ENCODE measurements at places on chromosomes 3 and 15. TPM values are rescaled to one million over a fixed set of nuclear protein-coding genes. Genes with fewer than 3 reads are reported as not detected.

DNA sequence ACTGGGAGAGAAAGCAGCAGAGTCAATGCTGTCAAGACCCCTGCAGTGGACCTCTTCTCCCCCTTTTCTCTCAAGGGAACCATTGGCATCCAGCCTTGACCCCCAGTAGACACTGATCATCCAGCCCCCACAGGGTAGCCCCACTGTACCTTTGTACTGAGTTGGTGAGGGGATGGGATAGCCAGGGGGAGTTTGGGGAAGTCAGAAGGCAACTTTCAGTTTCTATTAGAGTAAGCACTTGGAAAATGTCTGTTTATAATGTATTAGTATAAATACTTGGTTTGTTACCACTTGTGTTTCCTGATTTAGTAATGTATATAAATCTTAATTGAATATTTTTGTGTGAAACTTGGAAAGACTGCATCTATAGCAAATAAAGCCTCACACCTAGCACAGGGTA, 25.0 kb downstream of the DAG1 start:
- no peaks in the 10 kb centered on the region for H3K27me3 ChIP-seq
- H3K27ac ChIP-seq: no peak overlapping the region
- H3K4me1 ChIP-seq: no peaks in the 10 kb centered on the region

GRCh38 chr3:14461748-14462324, 59.4 kb downstream of the SLC6A6 start:
- no peaks in the 10 kb centered on the region for H3K27me3 ChIP-seq
- peak; percentile 11 for DNase-seq
- no peaks in the 10 kb centered on the region for H3K4me1 ChIP-seq
- no peak overlapping the region for H3K4me3 ChIP-seq
- H3K36me3 ChIP-seq: peaks cover 42% of the 10 kb centered on the region
- no peak overlapping the region for H3K27ac ChIP-seq

GRCh38 chr3:13140596-13140995, 67.4 kb upstream of the IQSEC1 start:
- no peak for DNase-seq
- H3K4me1 ChIP-seq: no peaks in the 10 kb centered on the region
- H3K36me3 ChIP-seq: no peaks in the 10 kb centered on the region
- H3K4me3 ChIP-seq: no peak overlapping the region
- H3K27ac ChIP-seq: no peak overlapping the region
- H3K27me3 ChIP-seq: no peaks in the 10 kb centered on the region

DNA sequence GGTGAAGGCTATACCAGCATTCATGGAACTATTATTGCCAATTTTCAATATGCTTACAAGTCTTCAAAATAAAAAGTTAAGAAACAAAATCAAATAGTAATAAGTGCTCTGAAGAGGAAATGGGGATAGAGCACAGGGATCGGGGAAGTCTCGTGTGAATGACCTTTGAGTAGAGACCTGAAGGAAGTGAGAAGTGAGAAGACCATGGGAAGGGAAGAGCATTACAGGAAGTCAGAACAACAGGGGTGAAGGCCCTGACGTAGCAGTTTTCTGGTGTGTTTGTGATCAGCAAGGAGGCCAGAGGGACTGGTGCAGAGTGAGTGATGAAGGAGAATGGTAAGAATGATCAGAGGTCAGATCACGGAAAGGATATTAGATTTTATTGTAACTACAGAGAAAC, 48.1 kb downstream of the STAC start:
- DNase-seq: no peak
- H3K27ac ChIP-seq: no peak overlapping the region
- no peaks in the 10 kb centered on the region for H3K27me3 ChIP-seq

GRCh38 chr15:95035106-95035505, 803.7 kb downstream of the MCTP2 start:
- no peak for DNase-seq
- no peak overlapping the region for H3K4me3 ChIP-seq
- H3K4me1 ChIP-seq: no peaks in the 10 kb centered on the region
- no peaks in the 10 kb centered on the region for H3K36me3 ChIP-seq
- no peak overlapping the region for H3K27ac ChIP-seq
- H3K27me3 ChIP-seq: no peaks in the 10 kb centered on the region

DNA sequence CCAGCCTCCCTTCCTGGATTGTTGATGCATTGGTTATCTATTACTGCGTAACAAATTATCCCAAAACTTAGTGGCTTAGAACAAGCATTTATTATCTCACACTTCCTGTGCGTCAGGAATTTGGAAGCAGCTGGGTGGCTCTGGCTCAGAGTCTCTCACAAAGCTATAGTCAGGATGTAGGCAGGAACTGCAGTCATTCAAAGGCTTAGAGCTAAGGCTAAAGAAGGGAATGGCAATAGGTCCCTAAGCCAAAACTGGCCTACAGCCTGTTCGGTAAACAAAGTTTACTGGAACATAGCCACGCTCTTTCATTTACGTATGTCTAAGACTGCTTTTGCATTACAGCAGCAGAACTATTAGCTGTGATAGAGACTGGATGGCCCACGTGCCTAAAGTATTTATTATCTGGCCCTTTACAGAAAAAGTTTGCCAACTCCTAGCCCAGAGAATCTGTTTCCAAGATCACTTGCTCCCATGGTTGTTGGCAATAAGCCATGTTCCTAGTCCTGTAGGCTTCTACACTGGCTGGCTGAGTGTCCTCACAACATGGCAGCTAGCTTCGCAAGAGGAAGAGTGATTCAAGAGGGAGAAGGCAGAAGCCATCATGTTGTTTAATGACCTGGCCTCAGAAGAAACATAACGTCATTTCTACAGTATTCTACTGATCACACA, 132.4 kb downstream of the SNRK start:
- no peak for DNase-seq
- no peaks in the 10 kb centered on the region for H3K4me1 ChIP-seq
- no peak overlapping the region for H3K27ac ChIP-seq
- peaks cover 3% of the 10 kb centered on the region for H3K36me3 ChIP-seq

- no peak for DNase-seq
- no peak overlapping the region for H3K4me3 ChIP-seq
- H3K27ac ChIP-seq: no peak overlapping the region
Measured at GRCh38 chr15:88438181-88438580, 29.0 kb downstream of the MRPL46 start.

DNA sequence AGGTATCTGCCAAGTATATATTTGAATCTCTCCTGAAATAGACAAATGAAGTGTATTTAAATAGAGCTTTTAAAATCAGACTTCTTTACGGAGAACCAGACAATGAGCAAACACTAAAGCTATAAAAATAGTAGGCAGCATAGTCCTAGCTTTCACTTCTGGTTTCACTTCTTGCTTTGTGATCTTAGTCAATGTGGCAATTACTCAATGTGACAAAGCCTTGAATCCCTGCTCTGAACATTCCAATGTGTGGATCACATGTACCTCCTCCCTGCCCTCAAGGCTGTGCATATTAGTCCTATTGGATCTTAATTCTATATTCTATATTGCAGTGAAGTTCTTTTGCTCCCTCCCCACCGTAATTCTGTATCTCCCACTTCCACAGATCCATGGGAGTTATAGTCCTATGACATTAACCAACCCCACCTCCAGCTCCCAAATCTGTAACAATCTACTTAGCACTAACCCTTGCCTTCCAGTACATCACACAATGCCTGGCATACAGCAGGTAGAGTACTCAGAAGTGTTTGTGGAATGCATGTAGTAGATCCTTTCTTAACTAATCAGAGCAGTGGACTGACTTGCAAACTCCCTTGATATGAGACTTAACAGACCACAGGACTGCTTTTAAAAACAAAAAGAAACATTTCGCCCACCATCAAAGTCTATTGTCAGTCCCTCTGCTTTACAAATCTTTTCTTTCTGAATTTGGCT, 24.3 kb upstream of the CP start:
- no peaks in the 10 kb centered on the region for H3K36me3 ChIP-seq
- H3K4me1 ChIP-seq: no peaks in the 10 kb centered on the region
- H3K27ac ChIP-seq: no peak overlapping the region
- no peaks in the 10 kb centered on the region for H3K27me3 ChIP-seq
- DNase-seq: peak; percentile 13
- H3K4me3 ChIP-seq: no peak overlapping the region

GRCh38 chr3:10600296-10600714, 94.9 kb upstream of the ATP2B2 start:
- H3K4me1 ChIP-seq: peaks cover 3% of the 10 kb centered on the region
- no peak for DNase-seq
- H3K36me3 ChIP-seq: no peaks in the 10 kb centered on the region
- no peak overlapping the region for H3K27ac ChIP-seq
- H3K4me3 ChIP-seq: no peak overlapping the region

Gene CCDC54
- not detected for total RNA-seq

Gene ARPC4
- total RNA-seq: 187 TPM

Gene NEO1
- 6.1 TPM for total RNA-seq

Gene PGBD4
- total RNA-seq: 1.4 TPM

Gene NUP210
- total RNA-seq: 23.8 TPM

Gene LDHAL6B
- total RNA-seq: not detected

Gene SELENOK
- 31.1 TPM for total RNA-seq

Measured in thymus (tissue), 14 donors.